ENCODE measurements at places on chromosomes 7 and 10. TPM values are rescaled to one million over a fixed set of nuclear protein-coding genes. Genes with fewer than 3 reads are reported as not detected.

DNA sequence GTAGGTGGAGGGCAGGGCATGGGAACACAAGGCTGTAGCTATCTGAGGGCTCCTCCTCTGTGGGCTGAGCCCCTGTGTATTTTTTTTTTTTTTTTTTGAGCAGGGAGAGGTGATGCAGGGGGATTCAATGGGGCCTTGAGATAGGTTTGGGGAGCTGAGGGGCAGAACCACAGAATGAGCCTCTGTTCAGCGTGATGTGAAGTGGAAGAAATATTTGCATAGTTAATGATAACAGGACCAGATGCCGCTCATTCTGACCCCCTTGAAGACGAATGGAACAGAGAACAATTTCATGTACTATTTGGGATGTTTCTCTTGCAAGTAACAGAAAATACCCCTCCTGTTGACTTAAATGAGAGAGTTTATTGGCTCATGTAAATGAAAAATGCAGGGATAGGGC lies 69.7 kb upstream of the EMX2 start:
- H3K4me1 ChIP-seq: peaks cover 17% of the 10 kb centered on the region
- peaks cover 17% of the 10 kb centered on the region for H3K27me3 ChIP-seq
- no peaks in the 10 kb centered on the region for H3K36me3 ChIP-seq
- no peak overlapping the region for H3K4me3 ChIP-seq
- no peak for DNase-seq

- peak within 1 kb of the TSS; percentile 86 for H3K4me3 ChIP-seq
- H3K27ac ChIP-seq: peak within 1 kb of the TSS; percentile 73
- peaks cover 19% of the 10 kb centered on the region for H3K36me3 ChIP-seq
- peaks cover 3% of the 10 kb centered on the region for H3K27me3 ChIP-seq
- H3K4me1 ChIP-seq: peaks cover 48% of the 10 kb centered on the region
Observed at GRCh38 chr7:108002726-108003598, at the start of gene LAMB1. Gene LAMB1, minus strand, starts transcription at chr7:108003161. Its CDS starts 276 bp downstream, at chr7:108002885.

DNA sequence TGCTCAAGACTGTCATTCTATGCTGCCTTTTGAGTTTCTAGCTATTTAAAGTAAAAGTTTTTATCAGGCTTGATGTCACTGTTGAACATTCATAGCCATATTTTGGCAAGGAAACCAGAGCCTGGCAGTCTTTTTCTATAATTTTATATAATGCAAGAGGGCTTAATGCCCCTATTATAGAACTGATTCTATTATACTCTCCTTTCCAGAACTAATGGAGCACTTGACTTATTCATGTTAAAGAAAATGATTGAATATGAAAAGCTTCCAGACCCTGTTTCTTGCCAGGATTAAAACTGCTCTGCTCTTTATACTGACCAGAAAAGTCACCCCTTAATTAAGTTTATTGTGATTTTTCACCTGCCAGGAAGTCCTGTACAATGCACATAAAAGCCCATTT lies 337.6 kb upstream of the CHRM2 start:
- no peak overlapping the region for H3K27ac ChIP-seq
- H3K4me1 ChIP-seq: no peaks in the 10 kb centered on the region
- no peaks in the 10 kb centered on the region for H3K36me3 ChIP-seq
- H3K4me3 ChIP-seq: no peak overlapping the region
- H3K27me3 ChIP-seq: no peaks in the 10 kb centered on the region

The LRIT1 gene
- total RNA-seq: not detected

The SEMA3A gene
- total RNA-seq: 2.5 TPM

- no peak for DNase-seq
- H3K36me3 ChIP-seq: peaks cover 3% of the 10 kb centered on the region
- H3K4me3 ChIP-seq: no peak overlapping the region
- H3K27me3 ChIP-seq: no peaks in the 10 kb centered on the region
Observed at GRCh38 chr7:98137826-98138151, 31.1 kb downstream of the LMTK2 start.

DNA sequence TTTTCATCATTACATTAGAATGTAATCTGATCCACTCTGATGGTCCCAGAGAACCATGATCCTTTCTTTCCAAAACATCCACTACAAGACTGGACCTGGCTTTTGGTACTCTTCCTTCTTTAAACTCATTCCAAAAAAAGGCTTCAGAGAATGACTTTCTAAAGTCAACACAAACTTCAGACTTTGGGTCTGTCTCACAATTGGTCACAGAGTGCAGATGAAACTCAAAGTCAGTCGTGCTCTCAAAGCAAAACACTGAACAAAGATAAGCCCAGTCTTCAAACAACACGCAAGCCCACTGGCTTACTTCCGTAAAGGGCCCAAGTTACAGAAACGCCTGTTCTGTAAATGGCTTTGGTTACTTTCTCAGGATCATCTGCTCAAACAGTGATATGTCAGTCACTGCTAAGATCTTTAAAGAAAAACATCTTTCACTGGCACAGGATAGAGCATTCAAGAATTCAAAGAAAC lies 250.9 kb upstream of the MKLN1 start:
- H3K27ac ChIP-seq: peak overlapping the region; percentile 90
- DNase-seq: peak; percentile 79
- H3K4me1 ChIP-seq: peaks cover 41% of the 10 kb centered on the region

The GPR37 gene
- total RNA-seq: 0.29 TPM

The SMKR1 gene
- total RNA-seq: 0.72 TPM

All from osteoblast (primary cell).